ENCODE measurements at places on chromosomes 4 and X. TPM values are rescaled to one million over a fixed set of nuclear protein-coding genes. Genes with fewer than 3 reads are reported as not detected.

PRDM8 gene
- 2.7 TPM for total RNA-seq

GPC4 gene
- total RNA-seq: 3.1 TPM

NDP gene
- total RNA-seq: not detected

KLKB1 gene
- not detected for total RNA-seq

ACTRT1 gene
- not detected for total RNA-seq

HDAC8 gene
- total RNA-seq: 18.1 TPM

SOX3 gene
- 0.13 TPM for total RNA-seq

ZCCHC18 gene
- total RNA-seq: not detected

PARM1 gene
- 10.6 TPM for total RNA-seq

ADAMTS3 gene
- total RNA-seq: 0.23 TPM
